NCI-H526 treated with DMSO at 0.1 percent for 48 hours (cell line): ENCODE measurements at places on chromosomes 6 and 20.
A peak's percentile ranks its signal among the peaks of the same experiment; 100 is the strongest.

- no peak for DNase-seq
These were observed 10.5 kb upstream of the RSPO4 start for GRCh38 chr20:1012359-1013168.

DNA sequence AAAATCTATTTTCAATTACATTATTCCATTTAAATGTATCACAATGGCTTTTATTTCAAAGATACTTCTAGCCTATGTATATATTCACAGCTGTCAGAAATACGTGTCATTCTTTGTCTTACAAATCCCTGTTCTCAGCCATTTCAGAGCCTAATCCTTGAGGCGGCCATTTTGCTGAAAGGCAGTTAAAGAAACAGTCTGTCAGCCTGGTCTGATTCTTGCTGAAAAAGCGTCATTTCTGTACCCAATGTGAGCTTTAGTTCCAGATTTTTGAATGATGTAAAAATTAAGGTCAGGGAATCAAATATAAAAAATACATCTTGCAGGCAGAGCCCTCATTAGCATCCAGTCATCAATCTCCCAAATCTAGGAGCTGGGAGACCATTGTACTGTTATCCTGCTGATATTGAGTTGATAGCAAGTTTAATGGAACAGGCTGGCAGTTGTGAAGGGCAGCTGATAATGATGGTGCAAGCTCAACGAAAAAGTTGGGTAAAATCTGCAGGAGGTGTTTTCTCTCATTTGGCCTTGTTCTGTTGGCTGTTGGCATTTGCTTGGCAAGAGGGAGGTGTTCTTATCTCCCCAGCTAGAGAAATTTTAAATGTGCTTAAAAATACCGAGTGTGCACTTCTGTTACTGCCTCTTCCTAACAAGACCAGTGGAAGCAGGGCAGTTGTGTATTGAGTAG lies 314.8 kb downstream of the SOX4 start:
- no peak for DNase-seq

DNA sequence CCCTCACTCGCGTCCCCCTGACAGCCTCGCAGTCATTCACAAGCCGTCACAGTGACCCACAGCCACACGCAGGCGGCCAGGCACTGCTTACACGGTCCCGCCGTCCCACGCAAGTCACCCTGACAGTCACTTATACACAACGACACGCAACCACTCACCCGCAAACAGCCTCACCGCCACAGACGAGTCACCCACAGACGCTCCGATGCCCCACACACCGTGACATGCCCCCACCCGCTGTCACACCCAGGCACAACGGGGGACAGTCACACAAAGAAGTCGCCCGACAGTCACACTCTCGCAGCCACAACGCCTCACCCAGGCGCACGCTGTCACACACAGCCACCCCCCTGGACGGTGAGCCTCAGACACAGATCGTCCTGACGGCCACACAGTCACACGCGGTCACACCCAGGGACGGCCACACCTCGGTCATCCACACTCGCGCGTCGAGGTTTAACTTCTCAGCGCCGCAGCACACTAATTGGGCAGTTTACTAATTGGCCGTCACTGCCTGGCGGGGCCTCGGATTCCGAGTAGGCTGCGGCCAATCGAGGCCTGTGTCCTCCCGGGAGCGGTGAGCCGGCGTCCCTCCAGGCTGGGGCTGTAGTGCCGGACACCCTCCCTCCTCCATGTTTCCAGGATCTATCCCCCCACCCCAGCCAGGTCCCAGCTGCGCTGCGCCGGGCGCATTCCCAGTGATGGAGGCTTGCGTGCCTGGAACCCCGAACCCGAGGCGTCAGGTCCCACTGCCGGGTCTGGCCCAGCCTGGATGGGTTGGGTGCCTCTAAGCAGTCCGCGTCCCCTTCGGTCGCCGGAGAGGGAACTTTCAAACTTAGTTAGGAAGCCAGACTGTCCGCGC lies 790 bp downstream of the TOX2 start:
- DNase-seq: no peak

- DNase-seq: no peak
These were observed 215.9 kb downstream of the ZDHHC14 start for GRCh38 chr6:157596886-157597285.

- no peak for DNase-seq
These were observed 112.7 kb upstream of the CLDN20 start for GRCh38 chr6:155150967-155151671.

DNA sequence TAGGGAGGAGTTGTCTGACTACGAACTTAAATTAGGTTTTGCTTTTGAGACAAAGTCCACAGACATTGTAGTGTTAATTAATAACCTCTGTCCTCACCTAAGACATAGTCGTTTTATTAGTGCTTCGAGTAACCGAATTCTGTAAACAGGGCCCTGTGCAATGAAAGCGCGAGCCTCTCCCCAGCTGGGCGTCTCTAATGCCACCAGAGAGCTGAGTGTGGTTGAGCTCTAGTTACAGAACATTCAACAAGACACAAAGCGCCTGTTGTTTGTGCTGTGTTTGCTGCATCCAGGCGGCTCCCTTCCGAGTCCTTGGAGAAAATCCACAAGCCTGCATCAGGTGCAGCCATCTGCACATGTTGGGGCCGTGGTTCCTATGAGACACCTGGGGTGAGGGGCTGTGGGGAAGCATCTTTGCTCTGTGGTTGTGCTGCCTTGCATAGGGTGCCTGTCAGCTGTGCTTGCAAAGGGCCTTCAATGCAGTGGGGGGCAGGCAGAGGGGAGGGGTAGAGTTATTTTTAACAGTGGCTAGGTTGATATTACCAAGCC lies 63.9 kb downstream of the CD164 start:
- DNase-seq: peak; percentile 89

- DNase-seq: no peak
These were observed 76.9 kb downstream of the NCOA3 start for GRCh38 chr20:47578543-47578942.

- DNase-seq: no peak
These were observed 31.9 kb downstream of the C6orf89 start for GRCh38 chr6:36917541-36918193.

DNA sequence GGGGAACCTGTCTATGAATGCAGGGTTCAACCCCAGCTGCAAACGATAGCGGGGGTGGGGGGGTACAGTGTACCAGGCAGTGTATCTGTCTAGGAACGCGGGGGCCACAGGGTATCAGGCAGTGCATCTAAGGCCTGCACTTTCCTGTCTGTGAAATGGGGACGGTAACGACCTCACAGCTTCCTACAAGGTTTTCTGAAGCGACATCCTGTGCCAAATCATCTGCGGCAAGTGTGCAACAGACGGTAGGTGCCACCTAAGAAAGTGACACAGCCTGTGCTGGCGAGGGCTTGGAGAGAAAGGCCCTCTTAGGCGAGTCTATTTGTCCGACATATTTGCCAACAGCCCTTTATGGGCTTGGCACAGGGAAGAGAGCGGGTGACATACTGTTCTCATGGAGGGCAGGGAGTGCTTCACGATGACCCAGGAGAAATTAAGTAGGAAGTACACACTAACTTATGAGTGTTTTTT lies 3.8 kb downstream of the DIDO1 start:
- DNase-seq: no peak

GRCh38 chr6:44428682-44429081 lies 41.2 kb downstream of the CDC5L start:
- no peak for DNase-seq

DNA sequence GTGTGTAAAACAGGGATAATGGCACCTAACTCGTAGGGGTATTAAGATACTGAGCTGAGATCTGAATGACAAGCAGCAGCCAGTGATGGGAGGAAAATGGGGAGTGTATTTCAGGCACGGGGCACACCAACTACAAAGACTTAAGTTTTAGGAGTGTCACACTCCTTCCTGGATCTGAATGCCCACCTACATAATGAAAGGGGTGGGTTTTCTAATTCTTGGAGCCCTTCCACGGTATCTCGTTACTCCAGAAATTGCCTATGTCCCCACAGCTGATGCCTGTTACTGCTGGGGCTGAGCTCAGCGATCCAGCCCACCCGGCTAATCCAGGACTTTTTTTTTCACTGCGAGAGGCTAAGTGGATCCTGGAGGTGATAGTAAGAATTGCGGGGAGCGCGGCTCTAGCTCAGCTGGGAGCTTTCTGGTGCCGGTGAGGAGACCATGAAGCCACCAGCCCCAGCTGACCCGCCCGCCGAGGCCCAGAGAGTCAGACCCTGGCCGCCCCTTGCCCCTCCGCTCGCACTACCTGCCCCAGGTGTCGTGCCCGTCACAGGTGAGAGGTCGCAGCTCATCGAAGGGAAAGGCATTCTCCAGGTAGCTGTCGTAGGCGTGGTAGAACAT lies 727 bp downstream of the EDEM2 start:
- DNase-seq: no peak

GRCh38 chr6:9186148-9186547 lies 750.8 kb upstream of the SLC35B3 start:
- DNase-seq: no peak

DNA sequence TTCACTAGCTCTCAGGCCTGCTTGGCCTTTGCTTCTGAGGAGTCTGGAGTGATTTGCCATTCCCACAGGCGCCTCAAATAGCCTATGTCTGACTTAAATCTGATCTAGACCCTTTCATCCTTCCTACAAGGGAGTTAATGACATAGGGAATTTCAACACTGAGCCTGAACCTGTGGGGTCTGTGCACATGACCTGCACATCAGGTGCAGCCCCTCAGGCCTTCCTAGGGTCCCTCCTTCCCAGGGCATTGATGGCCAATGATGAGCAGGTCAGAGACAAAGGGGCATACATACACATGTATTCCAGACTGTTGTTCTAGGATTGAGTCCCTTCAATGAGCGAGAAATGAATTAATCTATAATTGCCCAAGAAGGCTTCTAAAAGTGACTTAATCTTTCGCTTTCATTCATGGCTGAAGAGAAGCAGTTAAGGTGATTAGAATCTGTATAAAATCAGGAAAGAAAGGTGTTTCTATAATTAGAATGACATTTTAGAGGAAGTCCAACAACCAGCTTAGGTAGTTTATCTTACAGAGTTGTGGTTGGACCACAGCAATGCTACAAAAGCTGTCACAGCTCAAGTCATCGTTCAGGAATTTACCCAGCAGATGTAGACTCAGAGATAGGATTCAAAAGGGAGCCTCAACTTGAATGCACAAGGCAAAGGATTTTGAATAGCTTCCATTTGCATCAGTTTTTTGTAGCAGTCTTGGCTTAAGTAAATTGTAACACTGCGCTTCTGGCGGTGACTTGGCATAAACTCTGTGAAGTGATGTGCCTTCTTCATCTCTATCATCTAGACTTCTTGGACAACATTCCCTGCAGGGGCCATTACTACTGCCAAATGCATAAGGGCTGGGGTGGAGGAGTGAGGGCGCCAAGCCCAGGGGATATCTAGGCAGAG lies 27.0 kb upstream of the TBC1D7 start:
- no peak for DNase-seq
